ENCODE measurements at places on chromosomes 5 and 9.

- DNase-seq: no peak
These were observed 380.8 kb upstream of the CDH18 start for GRCh38 chr5:20368571-20369517.

DNA sequence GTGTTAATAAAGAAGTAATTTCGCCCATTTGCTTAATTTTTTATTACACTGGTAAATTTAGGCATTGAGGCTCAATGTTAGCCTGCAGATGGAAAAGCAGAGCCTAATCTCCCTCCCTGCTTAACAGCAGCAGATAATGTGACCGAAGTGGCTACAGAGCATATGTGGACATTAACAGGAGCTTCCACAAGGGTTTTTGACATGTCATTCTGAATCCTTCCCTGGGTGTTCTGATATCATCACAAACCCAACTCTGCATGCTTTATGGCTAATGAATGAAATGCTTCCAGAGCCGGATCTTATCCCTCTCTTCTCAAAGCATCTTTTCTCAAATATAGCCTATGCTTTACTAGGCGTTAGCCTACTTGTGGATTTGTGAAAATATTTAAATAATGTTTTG is 208.6 kb downstream of the CAAP1 start:
- no peak for DNase-seq

GRCh38 chr9:7613931-7614330 is 185.6 kb downstream of the DMAC1 start:
- no peak for DNase-seq

DNA sequence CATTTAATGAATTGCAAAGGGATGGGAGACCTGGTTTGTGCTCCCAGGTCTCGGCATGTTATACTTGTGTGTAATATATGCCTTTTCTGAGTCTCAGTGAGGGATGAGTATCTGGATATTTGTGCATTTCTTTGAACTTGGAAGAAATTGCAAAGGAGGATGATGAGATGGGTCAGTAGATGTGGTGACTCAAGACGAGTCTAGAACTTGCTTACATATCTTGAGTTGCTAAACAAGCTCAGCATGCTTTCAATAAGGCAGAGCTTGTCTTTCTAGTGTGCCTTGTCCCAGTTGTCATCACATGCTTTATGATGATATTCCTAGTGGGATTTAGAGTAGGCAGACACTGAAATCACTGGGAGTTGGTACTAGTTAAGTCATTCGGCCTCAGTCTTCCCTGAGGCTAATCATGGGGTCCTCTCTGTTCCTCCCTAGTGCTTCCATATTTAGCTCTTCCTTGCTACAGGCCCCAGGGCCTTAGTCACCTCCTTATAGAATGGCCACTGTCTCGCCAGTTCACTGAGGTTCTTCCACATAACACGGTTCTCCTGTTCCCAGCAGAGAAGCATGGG is 222.3 kb downstream of the ARRDC3 start:
- no peak for DNase-seq

DNA sequence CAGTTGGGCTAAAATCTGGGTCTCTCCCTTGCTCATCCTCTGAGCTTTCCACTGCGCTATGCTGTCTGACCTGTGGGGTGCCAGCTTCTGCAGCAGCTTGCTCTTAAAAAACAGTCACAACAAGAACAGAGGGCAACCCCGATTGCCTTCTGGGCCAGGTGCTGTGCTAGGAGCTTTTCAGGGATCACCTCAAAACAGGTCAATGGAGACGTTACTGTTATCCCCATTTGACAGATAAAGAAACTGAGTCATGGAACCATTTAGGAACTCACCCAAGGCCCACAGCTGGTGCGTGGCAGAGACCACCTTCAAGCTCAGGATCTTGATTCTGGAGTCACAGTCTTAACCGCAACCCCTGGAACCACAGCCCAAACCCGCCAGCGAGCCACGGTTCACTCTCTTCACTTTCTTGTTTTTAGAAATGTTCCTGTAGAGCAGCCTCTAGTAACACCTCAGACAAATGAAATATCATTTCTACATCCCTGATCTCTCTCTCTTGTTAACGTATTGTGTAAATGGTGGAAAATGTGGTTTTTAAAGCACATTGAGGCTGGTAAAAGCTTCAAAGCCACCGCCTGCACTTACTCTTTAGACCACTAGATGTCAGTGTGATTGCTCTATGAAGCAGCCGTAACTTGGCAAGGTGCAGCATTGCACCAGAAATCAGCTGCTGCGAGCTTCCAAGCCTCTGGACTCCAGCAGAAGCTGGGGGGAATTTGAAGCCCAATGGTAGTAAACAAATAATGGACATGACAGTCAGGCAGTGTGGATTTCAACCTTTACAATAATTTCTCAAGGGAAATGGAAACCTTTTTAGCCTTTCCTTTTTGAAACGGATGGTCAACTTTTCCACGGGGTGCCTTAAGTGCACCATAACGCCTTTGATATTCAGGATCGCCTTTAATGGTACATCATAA is 1.7 kb downstream of the FYB1 start:
- DNase-seq: peak; percentile 51

DNA sequence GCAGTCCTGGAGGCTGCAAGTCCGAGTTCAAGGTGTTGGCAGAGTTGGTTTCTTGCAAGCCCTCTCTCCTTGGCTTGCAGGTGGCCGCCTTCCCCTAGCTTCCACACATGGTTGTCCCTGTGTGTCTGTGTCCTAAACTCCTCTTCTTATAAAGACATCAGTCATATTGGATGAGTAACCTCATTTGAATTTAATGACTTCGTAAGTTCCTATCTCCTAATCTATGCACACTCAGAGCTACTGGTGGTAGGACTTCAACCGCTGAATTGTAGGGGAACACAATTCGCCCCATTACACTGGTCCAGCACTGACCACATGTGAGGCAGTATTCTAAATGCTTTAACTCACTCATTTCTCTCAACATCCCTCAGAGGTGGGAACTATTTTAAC is 25.9 kb upstream of the ADAMTS2 start:
- no peak for DNase-seq

DNA sequence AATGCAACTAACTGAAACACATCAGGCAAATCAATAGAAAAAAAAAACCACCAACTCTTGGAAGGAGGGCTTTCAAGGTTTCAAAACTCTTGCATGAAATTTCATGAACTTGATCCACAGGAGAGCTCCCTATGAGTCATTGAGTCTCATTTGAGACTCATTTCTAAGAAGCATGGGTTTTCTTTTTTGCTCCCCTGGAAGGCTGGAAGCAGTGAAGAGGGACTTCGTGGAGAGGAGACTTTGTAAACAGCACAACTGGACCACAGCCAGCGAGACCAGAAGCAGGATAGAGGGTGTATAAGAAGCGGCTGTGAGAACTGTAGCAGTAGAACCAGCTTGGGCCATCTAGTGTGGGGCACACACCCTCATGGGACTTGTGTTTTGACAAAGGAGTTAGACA is 41.2 kb upstream of the RAPGEF1 start:
- no peak for DNase-seq

DNA sequence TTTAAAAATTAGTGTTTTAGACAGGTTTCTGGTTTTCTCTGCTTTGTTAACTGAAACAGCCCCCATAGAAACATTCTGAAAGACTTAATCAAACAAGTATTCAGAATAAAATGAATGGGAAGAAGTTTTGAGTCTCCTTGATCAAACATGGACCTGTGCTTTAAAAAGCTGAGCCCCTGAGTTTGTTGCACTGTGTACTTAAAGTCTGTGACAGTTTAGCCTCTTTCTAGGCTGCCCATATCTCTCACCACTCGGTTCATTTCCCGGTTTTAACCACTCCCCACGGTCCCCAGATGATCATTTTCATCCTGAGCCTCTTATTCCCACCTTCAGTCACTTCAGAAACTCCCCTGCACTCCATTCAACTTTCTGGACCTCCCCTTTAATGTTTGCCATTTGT is 215.9 kb upstream of the DMRT1 start:
- DNase-seq: no peak

DNA sequence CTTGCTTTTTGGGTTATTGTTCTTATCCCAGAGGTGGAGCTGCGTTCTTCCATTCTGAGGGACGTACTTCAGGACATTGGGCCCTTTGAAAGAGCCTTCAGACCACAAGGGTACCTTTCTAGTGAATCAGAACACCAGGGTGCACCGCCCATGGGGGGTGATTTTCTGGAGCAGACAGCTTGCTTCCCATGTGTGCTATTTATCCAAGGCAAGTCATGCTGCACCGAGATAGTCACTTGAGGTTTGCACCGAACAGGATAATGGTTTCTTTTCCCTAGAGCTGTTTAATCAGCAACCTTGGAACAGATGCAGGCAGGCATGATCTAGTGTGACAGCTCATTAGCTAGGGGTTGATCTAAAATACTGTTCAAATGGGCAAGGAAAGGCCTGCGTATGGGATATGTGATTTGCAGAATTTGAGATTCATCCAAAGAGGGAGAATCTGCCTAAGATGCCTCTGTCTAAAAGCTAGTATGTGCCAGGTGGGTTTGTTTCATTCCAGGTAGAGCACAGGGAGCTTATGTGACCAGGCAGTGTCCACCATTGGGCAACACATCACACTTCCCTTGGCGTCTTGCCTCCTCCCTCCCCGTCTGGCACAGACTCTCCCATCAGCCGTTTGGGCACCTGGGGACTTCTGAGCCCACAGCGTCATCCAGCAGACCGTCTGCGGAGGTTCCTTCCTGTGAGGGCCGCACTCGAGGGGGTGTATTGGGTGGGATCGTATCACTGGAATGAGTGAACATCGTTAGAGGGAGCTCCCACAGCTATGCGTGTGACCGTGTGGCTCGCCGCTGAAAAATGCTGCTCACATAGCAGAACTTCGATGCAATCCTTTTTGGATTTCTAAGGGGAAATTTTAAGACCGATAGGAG is 23.0 kb downstream of the ABL1 start:
- DNase-seq: no peak

GRCh38 chr5:76736679-76737556 is 21.0 kb downstream of the F2R start:
- no peak for DNase-seq

DNA sequence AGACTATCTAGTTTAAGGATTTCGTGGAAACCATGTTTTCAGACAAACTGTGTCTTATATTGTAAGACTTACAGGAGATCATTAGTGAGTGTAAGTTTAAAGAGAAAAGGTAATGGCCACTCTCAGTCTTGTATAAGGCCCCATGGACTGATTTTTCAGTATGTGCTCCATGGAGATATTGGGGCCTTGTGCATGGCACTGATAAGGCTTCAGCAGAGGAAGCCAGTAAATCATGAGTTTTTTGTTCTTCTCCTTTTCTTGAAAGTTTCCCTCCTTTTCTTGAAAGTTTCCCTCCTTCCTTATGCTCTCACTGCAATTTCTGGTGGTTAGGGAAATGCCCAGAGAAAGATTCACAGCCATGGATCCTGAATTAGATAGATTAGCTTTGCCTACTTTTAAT is 471.3 kb downstream of the LRRC70 start:
- DNase-seq: no peak

DNA sequence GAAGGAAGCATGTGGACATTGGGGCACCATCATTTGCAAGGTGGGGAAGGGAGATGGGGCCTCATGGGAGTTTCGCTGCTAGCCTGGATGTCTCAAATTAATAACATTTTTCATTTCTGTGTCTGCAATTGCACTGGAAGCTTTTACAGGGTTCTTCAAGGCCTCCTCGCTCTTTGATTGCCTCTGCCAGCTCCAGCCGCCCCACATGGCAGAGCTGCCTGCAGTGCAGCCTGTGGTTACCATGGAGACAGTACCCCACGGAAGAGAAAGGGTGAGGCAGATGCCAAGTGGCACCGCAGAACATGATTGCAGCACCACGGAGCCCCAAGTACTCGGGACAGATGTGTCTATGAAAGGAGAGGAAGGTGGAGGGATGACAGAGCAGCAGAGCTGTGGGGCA is 25.4 kb downstream of the CTNND2 start:
- DNase-seq: peak; percentile 49

DNA sequence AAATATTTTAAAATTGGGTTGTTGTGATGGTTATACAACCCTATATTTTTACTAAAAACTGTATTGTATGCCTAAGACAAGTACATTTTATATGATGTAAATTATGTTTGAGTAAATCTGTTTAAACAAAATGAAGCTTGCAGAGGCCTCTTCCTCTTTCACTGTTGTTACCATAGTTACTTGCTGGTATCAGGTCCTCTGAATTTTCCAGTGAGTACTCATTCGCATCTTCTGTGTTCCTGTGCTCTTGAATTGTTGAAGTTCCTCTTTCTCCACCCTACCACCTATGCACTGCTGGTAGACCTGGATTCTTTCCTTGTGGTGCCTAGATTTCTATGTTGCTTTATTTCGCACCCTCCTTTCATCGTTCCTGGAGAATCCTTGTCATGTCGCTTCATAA is 938.5 kb upstream of the ACO1 start:
- DNase-seq: no peak

DNA sequence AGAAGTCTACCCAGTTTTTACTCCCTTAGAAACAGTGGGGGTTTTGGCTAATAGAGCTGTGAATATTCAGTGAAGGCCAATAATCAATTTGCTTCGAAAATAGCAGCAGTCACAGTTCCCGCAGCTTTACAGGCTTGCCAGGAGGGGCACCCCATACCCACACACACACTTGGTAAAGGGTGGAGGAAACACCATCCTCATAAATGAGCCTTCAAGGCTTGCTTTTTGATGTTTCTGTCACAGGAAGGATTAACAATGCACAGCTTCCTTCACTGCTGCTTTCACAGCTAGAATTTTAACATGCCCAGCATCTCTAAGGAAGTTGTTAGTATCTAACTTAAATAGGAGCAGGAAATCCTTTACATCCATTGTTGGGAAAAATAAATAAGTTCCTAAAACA is 1247.5 kb upstream of the C9orf72 start:
- no peak for DNase-seq

GRCh38 chr5:147437161-147437596 is 72.7 kb downstream of the DPYSL3 start:
- DNase-seq: no peak

GRCh38 chr9:90097237-90097636 is 492.4 kb downstream of the GADD45G start:
- DNase-seq: no peak

- no peak for DNase-seq
These were observed 26.6 kb downstream of the TSPAN17 start for GRCh38 chr5:176673651-176674583.

DNA sequence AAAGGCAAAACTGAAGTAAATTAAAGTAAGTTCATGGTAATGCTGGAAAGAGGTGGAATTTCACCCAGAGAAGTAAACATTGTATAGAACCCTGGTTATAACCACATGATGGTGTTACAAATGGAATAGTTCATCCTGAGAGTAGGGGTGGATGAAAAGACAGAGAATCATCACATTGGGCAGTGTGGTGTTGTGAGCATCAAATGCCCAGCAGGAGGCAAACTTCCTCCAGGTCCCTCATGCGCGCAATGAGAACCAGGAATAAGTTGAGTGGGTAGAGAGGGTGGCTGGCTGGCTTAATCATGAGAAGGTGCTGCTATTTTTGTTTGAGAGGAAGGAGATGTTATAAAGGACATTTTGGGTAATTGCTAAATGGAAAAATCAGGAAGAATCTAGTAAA is 163.3 kb upstream of the HMHB1 start:
- no peak for DNase-seq

GRCh38 chr9:11199335-11199734 is 586.5 kb upstream of the PTPRD start:
- no peak for DNase-seq

GRCh38 chr9:94675008-94675881 is 35.9 kb upstream of the FBP1 start:
- no peak for DNase-seq

- DNase-seq: no peak
These were observed 15.9 kb downstream of the PCDHAC2 start for GRCh38 chr5:140982083-140982716.

- no peak for DNase-seq
These were observed 185.5 kb downstream of the SPOCK1 start for GRCh38 chr5:137313526-137314175.

- no peak for DNase-seq
These were observed 37.3 kb downstream of the MRPL36 start for GRCh38 chr5:1762121-1762882.

All from amygdala (tissue), 56 donors.